ENCODE measurements at places on chromosomes 4 and X.

- no peak for DNase-seq
These were observed 543.3 kb downstream of the GRID2 start for GRCh38 chr4:92847026-92847425.

DNA sequence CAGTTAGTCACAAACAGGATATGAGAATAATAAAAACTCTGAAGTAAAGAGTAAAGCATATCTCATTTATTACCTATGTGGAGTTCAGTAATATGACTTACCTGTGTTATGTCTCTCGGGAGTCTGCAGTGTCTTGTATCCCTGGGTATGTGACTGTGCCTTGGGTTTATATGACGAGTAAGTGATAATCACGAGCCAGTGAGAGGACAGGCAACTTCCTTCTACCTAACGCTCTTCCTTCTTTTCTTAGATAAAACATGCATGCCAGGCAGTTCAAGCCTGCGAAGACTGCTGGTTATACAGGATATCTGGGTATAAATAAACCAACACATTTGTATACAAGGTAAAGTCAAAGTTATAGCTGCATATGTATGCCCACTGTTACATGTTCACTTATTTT lies at the start of gene HPGDS:
HPGDS (minus strand) TSS at position 143 of the 400 bp plus-strand sequence. CDS start 8,207 bp downstream, outside the sequence.
- DNase-seq, result no peak

- no peak for DNase-seq
These were observed 760.2 kb upstream of the AADAT start for GRCh38 chr4:170849969-170850368.

GRCh38 chrX:140440876-140441275 lies 64.0 kb downstream of the SOX3 start:
- DNase-seq, result no peak

DNA sequence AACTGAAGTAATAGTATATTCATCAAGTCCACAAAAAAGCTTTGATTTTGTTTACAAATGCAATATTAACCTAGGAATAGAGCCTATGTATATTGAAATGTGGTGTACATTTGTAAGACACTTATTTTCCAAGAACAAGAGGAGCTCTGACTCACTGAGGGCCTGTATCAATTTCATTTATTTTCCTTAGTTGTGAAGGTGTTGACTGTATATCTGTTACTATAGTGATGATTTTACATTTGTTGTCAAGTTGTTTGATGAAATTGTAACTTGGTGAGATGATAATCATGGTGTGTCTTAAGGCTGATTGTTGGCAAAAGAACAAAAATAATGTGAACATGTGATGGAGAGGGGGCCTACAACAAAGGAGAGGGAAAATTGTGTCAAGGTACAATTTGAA lies 274.9 kb upstream of the TEX13A start:
- no peak for DNase-seq

DNA sequence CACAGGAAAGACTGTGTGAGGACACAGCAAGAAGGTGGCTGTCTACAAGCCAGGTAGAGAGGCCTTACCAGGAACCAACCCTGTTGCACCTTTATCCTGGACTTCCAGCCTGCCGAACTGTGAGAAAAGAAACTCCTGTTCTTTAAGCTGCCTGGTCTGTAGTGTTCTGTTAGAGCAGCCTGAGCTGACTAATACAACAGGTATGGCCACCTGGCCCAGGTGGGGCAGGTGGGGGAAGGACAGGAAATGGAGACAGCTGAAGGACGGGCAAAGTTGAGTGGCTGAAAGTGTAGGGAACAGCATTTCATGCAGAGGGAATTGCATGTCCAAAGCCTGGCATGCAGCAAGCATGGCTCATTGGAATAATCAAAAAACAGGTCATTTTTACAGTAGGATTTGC lies 35.1 kb downstream of the CYTL1 start:
- no peak for DNase-seq

DNA sequence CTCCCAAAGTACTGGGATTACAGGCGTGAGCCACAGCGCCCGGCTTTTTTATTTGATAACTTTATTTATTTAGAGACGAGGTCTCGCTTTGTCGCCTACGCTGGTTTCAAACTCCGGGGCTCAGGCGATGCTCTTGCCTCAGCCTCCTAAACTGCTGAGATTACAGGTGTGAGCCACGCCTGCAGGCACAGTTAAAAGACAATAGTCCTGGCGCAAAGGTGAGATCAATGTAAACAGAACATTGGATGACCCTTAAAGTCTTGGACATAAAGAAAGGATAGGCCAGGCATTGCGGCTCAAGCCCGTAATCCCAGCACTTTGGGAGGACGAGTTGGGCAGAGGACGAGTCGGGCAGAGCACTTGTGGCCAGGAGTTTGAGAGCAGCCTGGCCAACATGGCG lies 2.8 kb upstream of the TXLNG start:
- no peak for DNase-seq

DNA sequence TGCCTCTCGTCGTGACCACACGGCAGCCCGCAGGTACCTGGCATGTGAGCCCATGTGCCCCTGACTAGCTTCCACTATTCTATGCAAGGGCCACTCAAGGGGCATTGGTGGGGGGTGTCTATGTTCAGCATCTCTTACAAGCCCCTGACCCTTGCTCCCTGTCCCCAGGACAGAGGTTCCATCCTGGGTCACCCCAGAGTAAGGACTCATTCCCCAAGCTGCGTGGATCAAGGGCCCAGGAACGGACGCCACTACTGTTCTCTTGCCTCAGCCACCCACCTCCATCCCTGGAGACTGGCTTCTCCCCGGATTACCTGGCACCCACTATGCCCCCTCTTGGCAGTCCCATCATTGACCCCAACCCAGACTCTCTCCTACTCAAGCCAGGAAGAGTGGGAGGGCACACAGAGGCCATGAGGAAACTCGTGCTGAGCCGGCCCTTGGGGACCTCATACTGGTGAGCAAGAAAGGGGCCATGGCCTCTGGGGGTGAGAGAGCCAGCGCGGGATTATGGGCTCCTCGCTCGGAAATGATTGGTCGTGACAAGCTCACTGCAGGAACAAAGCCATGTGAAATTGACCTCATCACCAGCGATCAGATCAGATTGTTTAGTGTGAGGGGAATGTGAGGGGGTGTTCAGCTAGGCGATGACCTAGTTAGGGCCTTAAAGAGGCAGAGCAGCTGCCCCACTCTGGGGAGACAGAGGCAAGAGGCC lies 50.1 kb upstream of the PJA1 start:
- DNase-seq, result no peak

DNA sequence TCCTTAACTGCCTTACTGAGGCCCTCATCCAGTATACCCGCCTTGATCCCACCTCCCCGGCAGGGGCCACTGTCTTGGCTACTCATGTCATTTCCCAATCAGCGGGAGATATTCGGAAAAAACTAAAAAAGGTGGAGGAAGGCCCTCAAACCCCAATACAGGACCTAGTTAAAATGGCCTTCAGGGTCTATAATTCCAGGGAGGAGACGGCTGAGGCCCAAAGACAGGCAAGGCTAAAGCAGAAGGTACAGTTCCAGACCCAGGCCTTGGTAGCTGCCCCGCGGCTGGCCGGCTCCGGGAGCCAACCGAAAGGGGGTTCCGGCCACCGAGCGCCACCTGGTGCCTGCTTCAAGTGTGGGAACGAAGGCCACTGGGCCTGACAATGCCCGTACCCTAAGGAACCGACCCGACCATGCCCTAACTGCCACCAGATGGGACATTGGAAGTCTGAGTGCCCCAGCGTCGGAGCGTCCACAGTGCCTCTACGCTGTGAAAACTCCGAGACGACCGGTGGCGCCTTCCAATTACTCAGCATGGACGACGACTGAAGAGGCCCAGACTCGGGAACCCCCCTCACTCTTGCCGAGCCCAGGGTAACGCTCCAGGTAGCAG lies 959.6 kb downstream of the RPA4 start:
- DNase-seq, result no peak

DNA sequence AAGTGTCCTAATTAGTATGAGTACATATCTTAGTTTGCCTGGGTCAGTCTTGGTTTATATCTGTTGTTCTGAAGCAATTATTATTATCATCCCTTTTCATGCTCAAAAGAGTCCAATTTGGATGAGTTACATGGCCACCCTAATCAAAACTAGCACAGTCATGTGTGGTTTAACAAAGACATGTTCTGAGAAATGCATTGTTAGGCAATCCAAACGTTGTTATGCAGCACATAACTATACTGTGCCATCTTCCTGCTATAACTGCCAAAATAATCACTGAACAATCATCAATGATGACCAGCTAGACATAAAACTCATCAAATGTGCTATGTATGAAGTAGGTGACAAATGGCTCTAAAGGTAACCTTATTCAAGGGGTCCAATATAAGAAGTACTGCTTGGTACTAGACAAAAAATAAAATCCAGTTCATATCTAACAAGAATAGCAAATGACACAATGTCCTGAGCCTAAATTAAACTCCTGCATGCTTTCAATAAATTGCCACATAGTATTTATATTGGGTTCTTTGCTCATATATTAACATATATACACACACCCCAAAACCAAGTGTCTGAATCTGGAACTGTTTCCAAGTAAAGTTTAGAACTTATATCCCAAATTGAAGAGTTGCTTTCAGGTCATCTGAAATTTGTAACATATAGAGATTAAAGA lies 41.9 kb downstream of the CNOT6L start:
- DNase-seq, result no peak

GRCh38 chr4:149203256-149204001 lies 612.2 kb downstream of the IQCM start:
- DNase-seq, result no peak

DNA sequence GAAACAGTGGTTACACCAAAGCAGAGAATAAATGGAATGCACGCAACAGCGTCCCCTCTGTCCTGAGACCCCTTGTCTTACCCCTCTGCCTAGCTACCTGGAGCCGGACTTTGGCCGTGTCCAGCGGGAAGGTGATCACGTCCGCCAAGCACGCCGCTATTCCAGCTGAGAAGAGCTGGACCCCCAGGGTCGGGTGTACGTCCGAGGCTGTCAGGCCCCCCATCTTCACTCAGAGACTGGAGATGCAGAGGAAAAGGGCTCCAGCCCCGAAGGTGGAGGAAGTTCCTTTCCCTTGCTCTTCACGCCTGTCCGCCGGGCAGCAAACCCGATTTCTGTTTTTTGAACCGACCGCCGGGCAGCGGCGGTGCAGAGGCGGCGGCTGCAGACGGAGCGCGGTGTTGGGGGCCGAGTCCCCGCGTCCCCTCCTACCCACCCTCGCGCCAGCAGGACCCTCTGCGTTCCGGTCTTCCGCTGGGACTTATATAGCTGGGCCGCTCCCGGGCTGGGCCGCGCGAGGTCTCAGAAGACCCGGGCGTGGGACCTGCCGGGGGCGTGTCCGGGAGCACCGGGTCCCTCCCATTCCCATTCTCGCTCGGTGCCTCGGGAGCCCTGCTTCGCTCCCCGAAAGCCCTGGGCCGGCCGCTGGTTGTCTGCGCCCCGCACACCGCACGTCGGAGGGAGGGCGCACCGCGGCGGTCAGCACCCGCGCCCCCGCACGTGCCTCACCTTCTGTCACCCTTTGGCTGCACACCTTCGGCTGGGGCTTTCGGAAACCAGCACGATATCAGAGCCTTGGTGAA lies at the start of gene UCP1:
UCP1 (minus strand) TSS at position 455 of the 800 bp plus-strand sequence; CDS start at position 223, 232 bp downstream.
- peak; percentile 35 for DNase-seq

GRCh38 chrX:1587161-1587560 lies 4.2 kb upstream of the AKAP17A start:
- no peak for DNase-seq

DNA sequence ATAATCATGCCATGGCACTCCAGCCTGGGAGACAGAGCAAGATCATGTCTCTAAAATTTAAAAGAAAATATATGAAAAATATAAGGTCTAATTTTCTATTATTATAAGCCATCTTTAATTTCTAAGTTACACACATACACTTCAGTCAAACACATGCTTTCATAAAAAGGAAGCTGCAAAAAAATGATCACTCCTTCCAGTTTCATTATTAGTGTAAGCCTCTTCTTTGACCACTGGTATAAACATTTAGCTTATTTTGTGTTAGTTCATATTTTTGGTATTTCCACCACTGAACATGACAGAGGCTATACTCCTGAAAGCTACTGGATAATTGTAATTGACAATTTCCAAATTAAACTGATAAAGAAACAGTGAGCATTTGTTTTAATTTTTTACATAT lies 163.3 kb upstream of the USP38 start:
- no peak for DNase-seq

DNA sequence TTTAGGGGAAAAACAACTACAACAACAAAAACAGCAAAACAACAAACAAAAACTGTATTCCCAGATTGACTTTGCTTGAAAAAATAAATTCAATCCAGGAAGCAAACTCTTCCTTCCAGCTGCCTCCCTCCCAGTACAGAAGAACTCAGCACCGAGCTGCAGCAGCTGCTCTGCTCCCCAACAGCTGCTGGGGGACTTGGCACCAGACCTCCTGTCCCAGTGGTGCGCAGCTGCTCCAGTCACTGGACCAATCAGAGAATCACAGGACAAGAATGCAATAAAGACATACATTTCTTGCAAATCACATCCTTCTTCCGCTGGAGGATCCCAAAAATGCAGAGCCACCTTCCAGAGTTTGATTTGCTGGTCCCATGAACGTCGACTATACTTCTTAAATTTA lies 11.8 kb upstream of the FAM53A start:
- no peak for DNase-seq

- DNase-seq, result no peak
These were observed 47.5 kb downstream of the GASK1B start for GRCh38 chr4:158125310-158125709.

DNA sequence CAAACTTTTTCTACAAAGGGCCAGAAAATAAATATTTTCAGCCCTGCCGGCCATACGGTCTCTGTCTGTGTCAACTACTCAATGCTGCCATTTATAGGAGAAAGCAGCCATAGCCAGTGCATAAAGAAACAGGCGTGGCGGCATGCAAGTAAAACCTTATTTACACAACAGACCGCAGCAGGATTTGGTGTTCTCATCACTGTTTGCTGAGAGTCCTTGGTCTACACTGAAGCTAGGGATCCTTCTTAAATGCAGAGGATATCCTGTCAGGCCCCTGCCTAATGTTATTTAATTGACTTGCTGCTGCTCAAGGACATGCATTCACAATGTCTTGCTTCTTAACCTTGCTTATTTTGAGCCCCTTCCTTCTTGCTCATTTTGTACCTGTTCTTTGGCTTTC lies 54.7 kb downstream of the CPE start:
- no peak for DNase-seq

GRCh38 chr4:79212311-79212710 lies 113.5 kb downstream of the NAA11 start:
- DNase-seq, result no peak

DNA sequence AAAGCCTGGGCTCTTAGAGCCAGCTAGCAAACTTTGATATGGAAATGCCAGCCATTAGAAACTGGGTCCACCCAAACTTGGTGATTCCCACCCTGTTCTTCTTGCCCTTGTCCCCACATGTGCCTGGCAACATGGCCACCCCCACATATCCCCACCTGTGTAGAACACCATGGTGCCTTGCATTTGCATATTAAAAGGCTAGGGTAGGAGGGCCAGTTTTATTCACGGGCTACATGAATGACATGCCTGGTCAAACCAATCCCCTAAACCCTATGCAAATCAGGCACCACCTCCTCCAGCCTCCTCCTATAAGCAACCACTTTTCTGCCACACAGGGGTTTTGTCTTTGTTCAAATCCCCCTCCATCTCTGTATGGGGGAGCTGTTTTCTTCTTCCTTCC lies 104.9 kb downstream of the CLNK start:
- DNase-seq, result no peak

DNA sequence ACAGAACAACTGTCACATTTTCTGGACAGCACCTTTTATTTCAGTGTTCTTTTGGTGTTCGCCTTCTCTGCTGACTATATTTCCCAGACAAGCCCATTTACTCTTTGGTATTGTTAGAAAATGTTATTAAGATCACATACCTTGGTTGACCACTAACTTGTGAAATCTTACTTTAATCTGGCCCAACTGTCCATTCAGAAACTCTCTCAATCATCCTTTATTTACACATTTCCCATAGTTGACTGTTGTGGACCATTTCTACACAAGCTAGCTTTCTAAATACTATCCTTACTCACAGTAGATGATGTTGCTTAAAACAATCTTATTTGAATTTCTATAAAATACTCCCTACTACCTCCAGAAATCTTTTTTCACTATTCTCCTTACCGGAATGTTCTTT lies 64.7 kb downstream of the QRFPR start:
- no peak for DNase-seq
